ENCODE measurements at places on chromosomes 12 and 14. TPM values are rescaled to one million over a fixed set of nuclear protein-coding genes. Genes with fewer than 3 reads are reported as not detected.

Gene SUSD6
- polyA plus RNA-seq = 40.4 TPM

Gene TTC7B
- 12.2 TPM for polyA plus RNA-seq

Gene HOXC5
- polyA plus RNA-seq = 1.8 TPM

Gene KRT3
- not detected for polyA plus RNA-seq

All from large intestine (tissue), 12 donors.